Lung (tissue), 17 donors: ENCODE measurements at places on chromosomes 7 and 10. TPM values are rescaled to one million over a fixed set of nuclear protein-coding genes. Genes with fewer than 3 reads are reported as not detected.

DNA sequence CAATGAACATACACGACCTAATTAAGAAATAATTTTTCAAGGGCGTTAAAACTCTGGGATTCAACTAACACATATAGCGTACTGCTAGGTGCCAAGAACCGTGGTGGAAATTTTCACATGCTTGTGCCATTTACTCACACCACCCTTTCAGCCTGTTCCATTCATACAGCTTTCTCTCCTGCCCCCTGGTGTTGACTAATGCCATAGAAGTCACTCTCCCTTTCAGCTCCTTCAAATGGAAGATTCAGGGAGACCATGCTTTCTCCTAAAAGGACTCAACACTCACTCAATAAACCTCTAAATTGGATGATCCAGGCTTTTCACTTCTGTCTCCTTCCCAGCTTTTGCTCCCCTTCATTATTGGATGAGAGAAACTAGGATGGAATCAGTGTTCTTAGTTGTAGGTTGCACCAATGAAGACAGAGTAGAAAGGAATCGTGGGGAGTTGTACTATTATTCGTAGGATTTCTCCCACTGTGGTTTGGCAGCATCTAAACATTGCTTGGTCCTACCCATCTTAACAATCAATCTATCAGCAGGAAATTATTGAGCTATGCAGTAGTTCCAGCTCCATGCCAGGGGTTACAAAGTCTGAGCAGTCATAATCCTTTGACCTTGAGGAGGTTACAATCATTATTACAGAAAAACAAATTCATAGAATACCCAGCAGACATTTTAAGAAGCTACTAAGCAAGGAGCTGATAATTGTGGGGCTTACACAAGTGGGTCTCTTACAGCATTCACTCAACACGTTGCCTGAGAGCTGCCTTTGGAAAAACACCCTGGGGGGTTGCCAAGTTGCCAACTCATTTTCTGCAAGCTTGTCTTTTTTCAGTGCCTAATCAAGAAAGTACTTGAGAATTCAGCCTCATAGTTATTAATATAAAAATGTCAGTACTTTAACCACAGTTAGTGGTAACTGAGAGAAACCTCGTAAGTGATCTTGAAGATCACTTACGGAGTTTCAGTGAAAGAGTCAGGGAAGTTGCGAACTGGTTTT lies 2.8 kb upstream of the PPP1R3C start:
- DNase-seq, result peak; percentile 91

DNA sequence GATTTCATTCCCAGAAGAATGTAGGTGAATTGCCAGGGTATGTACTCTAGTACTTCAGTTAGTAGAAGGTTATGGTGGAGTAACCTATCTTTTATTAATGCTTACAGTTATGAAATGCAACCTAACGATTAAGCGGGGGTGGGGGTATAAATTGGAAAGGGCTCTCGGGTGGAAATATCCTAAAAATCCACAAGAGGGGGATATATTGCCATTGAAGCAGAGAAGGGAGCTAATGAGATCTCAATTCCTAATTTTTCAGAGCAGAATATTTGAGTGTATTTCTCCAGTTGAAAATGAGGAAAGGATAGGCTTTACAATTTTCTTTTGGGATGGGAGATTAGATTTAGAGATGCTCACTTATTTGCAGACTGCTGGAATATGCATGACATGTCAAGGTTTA lies 90.8 kb downstream of the DNAJB9 start:
- no peak for DNase-seq

DNA sequence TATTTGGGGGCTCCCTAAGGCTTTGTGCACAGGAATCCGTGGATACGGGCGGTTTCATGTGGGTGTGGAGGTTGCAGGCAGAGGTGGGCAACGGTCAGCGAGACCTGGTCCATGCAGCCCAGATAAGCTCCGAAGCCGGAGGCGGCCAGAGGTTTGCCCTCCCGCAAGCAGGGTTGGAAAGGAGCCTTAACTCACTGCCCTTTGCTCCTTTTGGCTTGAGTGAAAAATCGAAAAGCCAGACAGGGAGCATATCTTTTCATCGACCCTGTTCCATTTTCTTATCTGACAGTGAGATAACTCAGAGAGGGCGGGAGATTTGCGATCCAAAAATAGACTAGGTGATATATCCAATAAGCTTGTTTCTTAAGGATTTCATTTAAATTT lies 1.5 kb downstream of the GRM3 start:
- no peak for DNase-seq

DNA sequence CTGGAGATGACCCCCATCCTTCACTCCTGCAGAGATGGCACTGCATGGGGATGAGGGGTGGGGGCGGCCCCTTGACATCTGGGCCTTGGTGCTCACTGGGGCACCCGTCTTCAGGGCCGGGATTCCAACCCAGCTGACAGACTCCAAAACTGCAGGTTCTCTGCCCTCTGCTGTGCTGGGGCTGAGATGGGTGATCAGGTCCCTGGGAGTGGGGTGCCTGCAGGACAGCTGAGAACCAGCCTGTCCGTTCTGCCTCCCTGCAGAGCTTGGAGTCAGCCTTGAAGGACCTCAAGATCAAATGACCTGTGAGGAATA lies 14.3 kb downstream of the PDAP1 start:
- DNase-seq, result no peak

DNA sequence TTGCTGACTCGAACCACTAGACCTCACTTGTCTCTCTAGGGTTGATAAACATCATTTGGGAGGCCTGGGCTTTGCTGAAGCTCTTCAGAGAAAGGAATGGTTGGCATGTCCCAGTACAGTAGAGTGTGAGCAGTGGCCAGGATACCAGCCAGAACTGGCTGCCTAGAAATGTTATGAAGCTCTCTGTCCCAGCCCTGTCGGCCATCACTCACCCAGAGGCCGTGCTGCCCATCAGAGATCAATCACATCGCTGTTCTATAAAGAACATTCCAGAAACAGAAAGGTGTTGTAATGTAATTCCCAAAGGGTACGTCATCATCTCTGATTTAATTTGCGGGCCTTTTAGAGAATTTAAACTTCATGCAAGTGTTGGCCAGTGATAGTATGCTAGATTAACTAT lies 111.5 kb downstream of the PRPF18 start:
- no peak for DNase-seq

- no peak for DNase-seq
These were observed 28.1 kb downstream of the INSYN2A start for GRCh38 chr10:127168261-127168660.

- no peak for DNase-seq
These were observed 272.2 kb downstream of the SNX13 start for GRCh38 chr7:17668122-17668521.

GRCh38 chr10:14611968-14612693 lies 162.6 kb downstream of the FAM107B start:
- peak; percentile 43 for DNase-seq

DNA sequence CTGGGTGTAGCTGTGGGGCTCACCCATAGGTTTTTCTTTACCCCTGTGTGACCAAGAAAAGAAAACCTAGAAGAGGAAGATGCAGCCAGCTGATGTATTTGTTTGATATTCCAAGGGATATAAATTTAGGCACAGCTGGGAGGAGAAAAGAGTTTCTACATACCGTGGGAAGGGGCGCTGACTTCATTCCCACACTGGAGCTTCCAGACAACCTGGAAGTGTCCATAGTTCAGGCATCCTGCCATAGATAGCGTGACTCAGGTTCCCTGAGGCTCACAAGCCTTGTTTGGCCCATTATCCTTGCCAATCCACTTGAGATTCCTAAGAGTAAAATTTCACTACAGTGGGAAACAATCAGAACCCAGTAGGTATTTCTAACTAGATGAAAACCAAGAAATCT lies 371.7 kb upstream of the NRP1 start:
- no peak for DNase-seq

- no peak for DNase-seq
These were observed 17.0 kb upstream of the TIAL1 start for GRCh38 chr10:119613741-119614140.

- peak; percentile 90 for DNase-seq
These were observed 23.6 kb upstream of the SEMA3C start for GRCh38 chr7:80942261-80943041.

DNA sequence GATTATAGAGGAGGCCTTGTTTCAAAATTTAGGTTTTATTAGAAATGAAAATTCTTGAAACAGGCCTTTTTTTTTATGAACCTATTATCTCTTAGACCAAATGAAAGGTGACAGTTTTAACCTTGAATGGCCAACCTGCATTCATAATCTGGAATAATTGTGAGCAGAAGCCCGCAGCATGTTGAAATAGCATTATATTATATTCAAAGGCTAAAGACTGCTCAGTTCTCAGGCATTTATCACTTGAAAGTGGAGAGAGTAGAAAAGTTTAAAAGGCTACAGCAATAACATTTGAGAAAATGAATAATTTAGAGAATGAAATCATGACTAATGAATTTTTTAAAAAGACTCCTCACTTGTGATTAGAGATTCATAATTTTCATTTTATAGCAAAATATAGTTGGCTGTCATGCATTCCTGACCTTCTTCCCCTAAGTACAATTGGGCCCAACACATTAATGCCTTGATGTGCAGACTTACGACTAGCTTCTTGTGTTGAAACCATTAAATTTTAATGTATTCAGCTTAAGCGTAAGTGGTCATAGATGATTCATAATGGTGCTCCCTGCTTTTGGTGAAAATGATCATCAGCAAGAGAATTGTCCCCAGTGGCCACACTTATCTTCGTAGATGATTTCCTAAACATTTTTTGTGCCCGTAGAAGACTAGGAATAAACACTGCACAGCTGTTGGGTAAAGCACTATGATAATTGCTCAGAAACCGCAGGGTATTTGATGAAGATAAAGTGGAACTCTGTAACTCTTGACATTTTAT lies 346.6 kb upstream of the BMPER start:
- no peak for DNase-seq

DNA sequence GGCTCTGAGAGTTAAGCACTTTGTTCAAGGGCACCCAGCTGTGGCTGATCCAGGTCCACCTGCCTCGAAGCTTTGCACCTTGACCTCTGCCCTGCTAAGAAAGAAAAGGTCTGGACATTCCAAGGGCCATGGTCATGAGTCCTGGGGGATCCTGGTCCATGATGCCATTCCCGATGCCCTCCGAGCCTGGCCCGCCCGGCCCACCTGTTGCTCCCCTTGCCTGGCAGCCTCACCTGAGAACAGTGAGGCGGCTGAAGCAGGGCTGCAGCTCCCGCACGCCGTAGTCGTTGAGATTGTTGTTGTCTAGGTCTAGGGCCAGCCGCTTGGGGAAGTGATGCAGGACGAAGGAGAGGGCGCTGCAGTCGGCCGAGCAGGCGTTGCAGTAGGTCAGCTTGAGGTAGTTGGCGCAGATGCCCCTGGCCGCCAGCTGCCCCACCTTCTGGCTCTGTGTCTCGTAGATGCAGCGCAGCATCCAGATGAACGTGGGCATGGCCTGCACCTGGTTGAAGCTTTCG lies 27.5 kb downstream of the NOD1 start:
- no peak for DNase-seq

- no peak for DNase-seq
These were observed 255.1 kb downstream of the OTUD1 start for GRCh38 chr10:23693925-23694324.

DNA sequence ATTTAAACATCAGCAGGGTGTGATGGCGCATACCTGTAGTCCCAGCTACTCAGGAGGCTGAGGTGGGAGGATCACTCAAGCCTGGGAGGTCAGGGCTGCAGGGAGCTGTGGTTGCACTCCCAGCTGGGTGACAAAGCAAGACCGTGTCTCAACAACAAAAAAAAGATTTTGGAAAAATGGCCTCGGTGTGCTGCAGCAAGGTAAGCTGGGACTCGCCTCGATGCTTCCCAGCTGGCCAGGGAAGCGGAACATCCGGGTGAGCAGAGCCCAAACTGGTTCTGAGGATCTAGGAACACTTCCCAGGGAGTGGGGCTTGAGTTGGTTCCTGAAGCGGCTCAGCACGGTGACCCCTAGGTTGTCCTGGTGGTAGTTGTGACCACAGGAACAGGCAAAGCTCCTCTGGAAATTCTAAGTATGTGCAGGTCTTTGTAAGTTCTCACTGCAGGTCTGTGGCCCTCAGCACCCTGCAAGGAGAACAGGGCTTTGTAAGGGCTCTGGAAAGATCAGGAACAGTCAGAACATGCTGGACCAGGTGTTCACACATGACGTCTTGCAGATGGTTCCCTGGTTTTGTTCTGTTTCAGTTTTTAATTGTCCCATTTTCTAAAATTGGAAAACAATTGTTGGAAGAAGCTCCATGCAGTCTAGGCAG lies 38.6 kb upstream of the ZMIZ2 start:
- DNase-seq, result no peak

GRCh38 chr7:90430614-90431460 lies 27.6 kb downstream of the CLDN12 start:
- no peak for DNase-seq

- DNase-seq, result peak; percentile 89
These were observed 126.5 kb downstream of the ZMIZ1 start for GRCh38 chr10:79195091-79195923.

GRCh38 chr7:4784799-4785198 lies 9.4 kb downstream of the AP5Z1 start:
- no peak for DNase-seq

The LUC7L2 gene
- total RNA-seq, result 95.4 TPM

The GARIN1A gene
- total RNA-seq, result 0.48 TPM

The TMEM72 gene
- total RNA-seq, result 0.11 TPM

The INMT gene
- total RNA-seq, result 200 TPM

The NPC1L1 gene
- total RNA-seq, result 0.48 TPM

The ITGA8 gene
- total RNA-seq, result 22.5 TPM

The PNLIPRP3 gene
- not detected for total RNA-seq

The LRRC18 gene
- total RNA-seq, result 4.5 TPM

The SHH gene
- total RNA-seq, result 9.3 TPM

The TMEM254 gene
- total RNA-seq, result 22.1 TPM

The CASTOR2 gene
- 6.8 TPM for total RNA-seq

The SFRP4 gene
- 5.3 TPM for total RNA-seq

The GDF10 gene
- total RNA-seq, result 30.3 TPM
